ENCODE measurements at places on chromosomes 6 and 20. TPM values are rescaled to one million over a fixed set of nuclear protein-coding genes. Genes with fewer than 3 reads are reported as not detected.

Gene BPIFB4
- not detected for polyA plus RNA-seq

Gene SDCBP2
- polyA plus RNA-seq = 2.7 TPM

Gene SLC17A9
- polyA plus RNA-seq = 2.1 TPM

Gene TGM3
- 0.20 TPM for polyA plus RNA-seq

Gene GPX5
- 0.31 TPM for polyA plus RNA-seq

Gene FKBP1C
- 3.4 TPM for polyA plus RNA-seq

Gene BPI
- polyA plus RNA-seq = 0.92 TPM

Gene IDH3B
- 109 TPM for polyA plus RNA-seq

Gene TMEM244
- not detected for polyA plus RNA-seq

Gene GPX6
- polyA plus RNA-seq = 2.0 TPM

Gene SKIC2
- polyA plus RNA-seq = 39.6 TPM

Gene RPN2
- polyA plus RNA-seq = 231 TPM

Gene ECT2L
- 0.63 TPM for polyA plus RNA-seq

Gene PACSIN1
- polyA plus RNA-seq = 0.51 TPM

Gene GHRH
- not detected for polyA plus RNA-seq

Gene MAP7
- 16.0 TPM for polyA plus RNA-seq

Gene TSPO2
- polyA plus RNA-seq = 1.5 TPM

Gene MYLK4
- polyA plus RNA-seq = 1.3 TPM

Gene OR2J3
- not detected for polyA plus RNA-seq

Gene MYL9
- polyA plus RNA-seq = 198 TPM

Gene PLN
- polyA plus RNA-seq = 3.3 TPM

Gene FOXF2
- 62.0 TPM for polyA plus RNA-seq

Gene BANF2
- not detected for polyA plus RNA-seq

Gene HEY2
- 1.5 TPM for polyA plus RNA-seq

Gene SERINC1
- 156 TPM for polyA plus RNA-seq

Gene NUP43
- 49.6 TPM for polyA plus RNA-seq

Gene PAQR8
- polyA plus RNA-seq = 17.9 TPM

Gene SNAI1
- 9.5 TPM for polyA plus RNA-seq

Gene PTCRA
- polyA plus RNA-seq = 0.43 TPM

Gene OPN5
- 0.06 TPM for polyA plus RNA-seq

Gene TRIM26
- 30.0 TPM for polyA plus RNA-seq

Gene TCP11
- polyA plus RNA-seq = 0.79 TPM

Gene HSPA1L
- 2.8 TPM for polyA plus RNA-seq

Gene SLC24A3
- 6.7 TPM for polyA plus RNA-seq

Gene MAFB
- 12.6 TPM for polyA plus RNA-seq

Gene LCA5
- 15.9 TPM for polyA plus RNA-seq

Gene RAB23
- polyA plus RNA-seq = 23.1 TPM

Gene CLIC5
- polyA plus RNA-seq = 9.2 TPM

Gene CST5
- 0.25 TPM for polyA plus RNA-seq

Gene KIF25
- 14.8 TPM for polyA plus RNA-seq

Gene TXLNB
- polyA plus RNA-seq = 2.0 TPM

Gene ARHGAP40
- polyA plus RNA-seq = 0.57 TPM

Gene RAB44
- polyA plus RNA-seq = 0.06 TPM

Gene C6orf136
- 13.7 TPM for polyA plus RNA-seq

Gene POU5F1
- polyA plus RNA-seq = 0.92 TPM

Gene FAM50B
- 9.6 TPM for polyA plus RNA-seq

Gene CPXM1
- polyA plus RNA-seq = 74.6 TPM

Gene PAX1
- not detected for polyA plus RNA-seq

Gene FOXQ1
- 3.3 TPM for polyA plus RNA-seq

Data from left lung (tissue), 14 donors.